ENCODE measurements at places on chromosomes 11 and 22.

DNA sequence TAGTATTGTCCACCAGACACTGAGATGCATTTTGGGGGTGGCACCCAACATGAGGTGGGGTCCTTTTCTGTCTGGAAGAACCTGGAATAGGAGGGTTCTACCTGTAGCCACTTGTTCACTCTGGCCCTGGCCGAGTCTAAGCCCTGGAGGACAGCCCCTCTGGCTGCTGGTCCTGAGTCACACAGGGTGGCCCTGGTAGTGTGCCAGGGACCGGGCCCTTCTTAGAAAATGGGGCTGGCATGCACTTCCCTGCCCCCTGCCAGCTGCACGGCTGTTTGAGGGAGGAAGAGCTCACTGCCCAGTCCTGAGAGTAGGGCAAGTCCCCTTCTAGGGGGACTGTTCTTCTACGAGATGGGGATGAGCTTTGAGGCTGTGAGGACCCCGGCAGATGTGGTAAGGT lies 2.2 kb downstream of the PLCB3 start:
- DNase-seq: no peak

DNA sequence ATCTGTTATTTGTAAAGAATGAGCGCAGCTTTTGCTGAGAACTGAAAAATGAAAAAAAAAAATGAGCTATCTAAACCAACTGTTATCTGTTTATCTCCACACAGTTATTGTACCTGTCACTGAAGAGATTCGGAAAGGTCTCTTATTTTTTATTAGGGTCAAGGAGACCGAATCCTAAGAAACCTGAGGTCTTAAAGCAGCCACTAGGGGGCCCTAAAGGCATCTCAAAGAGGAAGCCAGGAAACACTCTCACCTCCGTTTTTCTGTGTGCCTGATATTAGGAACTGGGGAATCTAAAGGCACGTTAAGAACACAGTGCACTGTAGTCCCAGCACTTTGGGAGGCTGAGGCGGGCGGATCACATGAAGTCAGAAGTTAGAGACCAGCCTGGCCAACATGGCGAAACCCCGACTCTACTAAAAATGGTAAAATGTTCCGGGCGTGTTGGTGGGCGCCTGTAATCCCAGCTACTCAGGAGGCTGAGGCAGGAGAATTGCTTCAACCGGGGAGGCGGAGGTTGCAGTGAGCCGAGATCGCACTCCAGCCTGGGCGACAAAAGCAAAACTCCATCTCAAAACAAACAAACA lies 3.5 kb upstream of the LARGE1 start:
- DNase-seq: no peak

GRCh38 chr11:77171885-77172665 lies 44.0 kb downstream of the MYO7A start:
- DNase-seq: no peak

DNA sequence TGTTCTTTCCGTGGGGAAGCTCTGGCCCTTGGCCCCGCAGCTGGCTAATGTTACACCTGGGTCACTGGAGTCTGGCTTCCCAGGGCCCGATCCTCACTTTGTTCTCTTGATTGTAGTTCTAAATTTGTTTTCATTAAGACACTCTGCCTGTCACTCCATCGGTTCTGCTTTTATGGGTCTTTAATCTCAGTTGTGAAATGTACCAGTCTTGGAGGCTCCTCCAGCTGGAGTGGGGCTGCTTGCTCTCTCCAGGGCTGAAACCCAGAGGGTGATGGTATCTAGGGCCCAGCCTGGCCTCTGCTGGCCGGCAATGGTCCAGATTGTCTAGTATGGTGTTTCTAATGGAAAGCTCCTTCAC lies 352.9 kb downstream of the TENM4 start:
- DNase-seq: no peak

DNA sequence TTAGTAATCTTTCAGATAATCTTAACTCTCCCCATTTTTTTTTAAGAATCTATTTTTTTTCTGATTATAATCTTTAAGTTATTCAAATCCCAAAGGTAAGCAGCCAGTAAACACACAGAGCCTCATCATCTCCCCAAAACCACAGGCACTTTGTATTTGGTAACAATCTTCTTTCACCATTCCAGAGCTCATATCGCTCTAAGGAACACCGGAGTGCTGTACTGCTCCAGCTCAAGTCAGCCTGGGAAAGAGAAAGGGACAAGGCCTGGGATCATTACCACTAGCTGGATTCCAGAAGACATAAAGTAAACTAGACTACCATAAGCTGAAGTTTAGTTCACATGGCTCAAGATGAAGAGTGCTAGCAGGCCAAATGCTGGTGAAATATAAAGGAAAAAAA lies 73.0 kb upstream of the APOA1 start:
- no peak for DNase-seq

GRCh38 chr22:26837784-26838470 lies 180.5 kb downstream of the MIAT start:
- no peak for DNase-seq

GRCh38 chr11:803770-804598 lies 1.0 kb downstream of the PIDD1 start:
- DNase-seq: no peak

DNA sequence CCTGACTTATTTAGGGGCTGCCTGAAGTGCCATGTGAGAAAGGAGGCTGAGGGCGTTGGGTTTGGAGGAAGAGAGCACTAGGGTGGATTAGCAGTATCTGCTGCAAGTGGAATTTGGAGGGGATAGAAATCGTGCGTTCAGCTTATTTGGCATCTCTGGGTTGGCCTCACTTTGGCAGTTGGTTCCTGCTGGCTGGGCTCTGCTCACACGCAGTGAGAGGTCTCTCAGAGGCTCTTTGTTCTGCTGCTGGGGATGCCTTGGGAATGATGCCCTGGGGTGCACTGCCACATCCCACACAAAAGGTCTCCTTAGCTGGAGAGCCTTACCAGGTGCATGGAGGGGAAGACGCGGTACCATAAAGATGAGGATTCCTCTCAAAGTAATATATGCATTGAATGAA lies 17.7 kb upstream of the MICAL2 start:
- DNase-seq: no peak

DNA sequence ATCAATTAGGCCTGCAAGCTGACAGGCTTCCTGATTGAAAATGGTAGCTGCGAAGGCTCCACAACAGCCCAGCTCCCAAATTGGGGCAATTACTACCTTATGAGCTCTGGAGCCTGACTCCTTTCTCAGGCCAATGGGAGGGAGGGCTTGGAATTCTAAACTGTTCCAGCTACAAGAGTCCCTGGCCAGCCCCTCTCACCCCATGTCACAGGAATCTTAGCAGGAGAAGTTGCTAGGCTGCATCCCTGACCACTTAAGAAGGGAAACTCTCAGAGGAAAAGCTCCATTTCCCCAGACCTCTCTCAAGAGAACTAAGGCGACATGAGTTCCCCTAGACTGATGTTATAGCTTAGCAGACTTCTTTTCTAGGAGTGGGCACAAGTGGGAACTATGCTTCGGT lies 4.9 kb downstream of the LRP4 start:
- DNase-seq: no peak

- no peak for DNase-seq
Measured at GRCh38 chr22:31812977-31813605, 59.3 kb downstream of the DEPDC5 start.

- DNase-seq: peak; percentile 71
Measured at GRCh38 chr11:94183886-94184264, 55.2 kb downstream of the PANX1 start.

DNA sequence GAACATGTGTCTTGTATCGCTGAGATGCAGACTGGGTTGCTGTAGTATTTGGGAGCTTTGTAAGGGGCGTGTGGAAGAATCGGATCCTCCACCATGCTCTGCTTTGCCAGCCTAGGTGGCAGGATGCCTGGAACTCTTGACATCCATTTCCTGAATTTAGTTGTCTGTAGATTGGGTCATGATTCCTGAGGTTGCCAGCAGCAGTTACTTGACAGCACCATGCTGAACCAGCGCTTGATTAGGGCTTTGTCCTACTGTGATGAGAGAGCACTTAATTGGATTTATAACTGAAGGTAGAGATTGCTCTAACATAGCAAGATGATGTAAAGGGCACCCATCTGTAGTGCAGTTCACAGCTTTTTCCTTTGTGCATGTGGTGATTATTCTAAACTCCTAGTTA lies 75.6 kb upstream of the HORMAD2 start:
- DNase-seq: no peak
